Frontal cortex (tissue), 4 donors: ENCODE measurements at places on chromosomes 13 and 19.

GRCh38 chr13:93079294-93079693 lies 147.3 kb upstream of the GPC6 start:
- no peak for DNase-seq

GRCh38 chr13:26184791-26185250 lies 37.3 kb downstream of the RNF6 start:
- DNase-seq, result peak; percentile 54

DNA sequence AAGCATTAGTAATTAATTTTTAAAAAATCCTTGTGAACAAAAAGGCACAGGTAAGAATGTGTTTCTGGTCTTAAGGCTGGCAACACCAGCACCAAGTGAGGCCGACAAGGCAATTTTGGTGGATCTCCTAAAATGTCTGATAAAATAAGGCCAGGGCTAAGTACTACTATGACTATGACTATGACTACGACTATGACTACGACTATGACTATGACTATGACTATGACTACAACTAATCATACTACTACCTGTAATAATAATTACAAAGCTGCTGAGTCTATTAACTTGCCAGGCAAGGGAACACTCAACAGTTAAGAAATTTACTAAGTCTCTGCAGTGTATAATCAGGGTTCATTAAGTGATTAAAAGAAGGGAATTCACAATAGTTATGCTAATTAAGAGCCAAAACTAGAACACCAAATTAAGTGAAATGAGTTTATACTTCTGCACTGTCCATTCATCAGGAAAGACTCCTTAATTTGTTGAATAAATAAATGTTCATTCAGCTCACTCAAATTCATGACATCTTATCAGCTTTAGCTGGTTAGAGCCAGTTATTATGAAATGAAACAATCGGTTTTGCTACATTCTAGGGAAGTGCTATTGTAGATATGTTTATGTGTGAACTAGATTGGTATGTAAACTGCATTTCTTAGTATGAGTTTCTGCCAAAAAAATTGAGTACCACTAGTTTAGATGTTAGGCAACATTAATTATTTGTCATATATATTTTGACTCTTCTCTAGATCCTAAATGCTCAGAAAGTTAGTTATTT lies 1626.2 kb upstream of the PCDH20 start:
- DNase-seq, result no peak

DNA sequence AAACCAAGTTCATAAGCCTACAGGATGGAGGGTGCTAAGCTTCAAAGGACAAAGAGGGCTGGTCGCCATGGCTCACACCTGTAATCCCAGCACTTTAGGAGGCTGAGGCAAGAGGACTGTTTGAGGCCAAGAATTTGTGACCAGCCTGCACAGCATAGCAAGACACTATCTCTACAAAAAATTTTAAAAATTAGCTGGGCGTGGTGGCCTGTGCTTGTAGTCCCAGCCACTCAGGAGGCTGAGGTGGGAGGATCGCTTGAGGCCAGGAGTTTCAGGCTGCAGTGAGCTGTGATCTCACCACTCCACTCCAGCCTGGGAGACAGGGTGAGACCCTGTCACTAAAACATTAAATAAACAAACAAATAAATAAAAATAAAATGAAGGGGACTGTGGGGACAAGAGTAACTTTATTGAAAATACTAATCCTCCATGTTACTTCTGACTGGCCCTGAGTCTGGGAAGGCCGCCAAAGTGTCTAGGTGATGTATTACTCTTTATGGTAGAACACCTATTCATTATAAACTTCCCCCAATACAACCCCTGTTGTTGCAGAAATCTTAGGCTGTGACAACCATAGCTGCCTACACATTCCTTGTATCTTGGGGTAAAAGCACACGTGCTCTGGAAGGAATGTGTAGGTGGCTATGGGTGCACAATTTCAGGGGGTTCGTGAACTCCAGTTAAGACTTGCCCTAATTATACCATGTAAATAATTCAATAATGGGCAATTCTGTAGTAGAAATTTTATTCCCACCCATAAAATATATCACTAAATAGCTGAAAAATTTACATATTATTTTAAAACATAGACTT lies 14.6 kb upstream of the URAD start:
- DNase-seq, result no peak

DNA sequence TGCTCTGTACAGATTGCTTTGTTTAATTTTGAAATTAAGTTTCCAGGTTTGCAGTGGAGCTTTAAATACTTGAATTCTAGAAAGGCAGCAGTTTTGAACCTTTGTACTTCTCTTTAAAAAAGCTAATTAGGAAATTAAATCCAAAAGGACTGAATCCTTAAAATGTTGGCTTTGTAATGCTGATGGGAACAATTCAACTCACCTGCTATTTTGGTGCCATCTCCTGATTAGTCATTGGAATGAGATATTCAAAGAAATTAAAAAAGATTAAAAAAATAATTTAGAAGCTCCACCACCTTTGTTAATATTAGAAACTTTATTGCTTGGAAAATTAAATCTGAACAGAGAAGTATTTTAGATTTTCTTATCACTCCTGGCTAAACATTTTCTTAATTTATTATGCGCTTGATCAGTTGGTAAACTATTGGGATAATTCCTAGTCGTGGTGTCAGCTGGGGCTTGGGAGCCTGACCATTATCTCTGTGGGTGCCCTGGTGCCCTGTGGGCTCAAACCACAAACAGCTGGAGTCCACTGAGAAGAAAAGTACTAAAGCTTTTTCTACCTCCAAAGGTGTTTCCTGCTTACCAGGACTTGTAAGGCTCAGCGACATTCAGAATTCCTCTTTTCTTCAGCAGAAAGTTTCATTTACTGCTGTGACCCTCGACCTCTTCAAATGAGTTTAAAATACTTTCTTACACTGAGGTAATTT lies 540.4 kb downstream of the DIAPH3 start:
- no peak for DNase-seq

DNA sequence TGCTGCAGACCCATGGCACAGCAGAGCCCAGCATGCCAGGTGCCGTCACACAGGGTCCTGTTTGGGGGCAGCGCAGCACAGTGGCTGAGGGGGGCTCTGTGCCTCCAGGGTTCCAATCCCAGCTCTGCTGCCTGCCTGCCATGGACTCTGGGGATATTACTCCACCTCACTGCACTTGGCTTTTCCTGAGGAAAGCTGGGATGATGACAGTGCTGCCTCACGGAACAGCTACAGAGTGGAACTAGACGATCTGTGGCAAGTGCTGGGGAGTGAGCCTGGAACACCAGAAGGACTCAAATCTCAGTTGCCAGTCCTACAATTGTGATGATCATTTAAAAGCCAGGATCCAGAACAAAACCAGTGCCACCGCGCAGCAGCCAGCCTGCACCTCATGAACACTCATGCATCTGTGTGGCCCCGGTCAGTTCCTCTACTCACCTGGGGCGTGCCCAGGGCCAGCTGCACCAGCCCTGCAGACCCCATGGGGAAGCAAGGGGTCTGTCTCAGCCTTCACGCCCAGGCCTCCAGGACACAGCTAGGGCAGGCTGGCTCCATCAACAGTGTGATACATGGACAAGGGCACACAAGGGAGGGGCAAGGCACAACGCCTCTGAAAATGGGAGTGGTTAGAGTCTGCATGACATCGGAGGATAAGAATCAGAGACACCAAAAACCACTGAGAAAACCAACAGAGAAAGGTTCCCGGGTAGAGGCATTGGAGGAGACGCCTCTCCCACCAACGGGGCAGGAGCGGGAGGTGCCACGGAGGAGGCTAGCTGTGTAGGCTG lies 55.2 kb downstream of the ATP7B start:
- no peak for DNase-seq

GRCh38 chr19:4464815-4465581 lies 7.1 kb upstream of the HDGFL2 start:
- DNase-seq, result no peak

DNA sequence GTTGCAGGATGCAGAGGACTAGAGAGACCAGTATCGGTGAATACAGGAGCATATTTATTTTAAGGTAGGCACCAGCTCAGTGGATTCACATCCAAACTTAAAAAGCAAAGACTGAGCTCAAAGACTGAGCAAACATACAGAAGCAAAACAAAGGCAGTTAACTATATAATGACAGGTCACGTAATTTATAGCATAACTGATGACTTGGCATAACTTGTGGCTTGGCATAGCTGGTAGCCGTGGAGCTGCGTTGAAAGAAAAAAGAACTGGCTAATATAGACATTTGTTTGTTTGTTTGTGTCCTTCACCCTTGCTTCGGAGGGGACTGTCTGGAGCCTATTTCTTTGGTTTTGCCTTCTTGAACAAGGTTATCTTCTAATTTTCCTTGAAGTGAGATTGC lies 33.7 kb downstream of the ZNF493 start:
- DNase-seq, result no peak

- DNase-seq, result no peak
These were observed 99.2 kb upstream of the KLF5 start for GRCh38 chr13:72959643-72960042.

GRCh38 chr19:2207991-2208860 lies 27.9 kb downstream of the PLEKHJ1 start:
- no peak for DNase-seq

DNA sequence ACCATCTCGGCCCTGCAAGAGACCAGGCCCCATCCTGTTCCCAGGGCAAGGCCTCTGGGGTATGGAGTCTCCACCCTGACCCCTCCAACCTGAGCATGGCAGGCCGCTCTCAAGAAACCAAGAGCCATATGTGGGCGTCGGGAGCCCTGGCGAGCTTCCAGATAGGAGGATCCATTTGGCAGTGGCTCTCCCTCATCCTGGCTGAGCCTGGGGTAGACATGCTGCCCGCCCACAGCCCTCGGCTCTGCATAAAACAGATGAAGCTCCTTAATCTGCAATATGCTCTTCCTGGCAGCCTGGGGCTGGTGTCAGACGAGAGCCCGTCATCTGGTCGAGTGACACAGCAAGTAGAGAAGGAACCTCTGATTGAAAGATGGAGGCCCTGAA lies 6.1 kb downstream of the ATP13A1 start:
- no peak for DNase-seq

GRCh38 chr19:47428177-47428894 lies 9.0 kb upstream of the MEIS3 start:
- peak; percentile 85 for DNase-seq

GRCh38 chr19:28296506-28296905 lies 916.4 kb downstream of the UQCRFS1 start:
- DNase-seq, result no peak

DNA sequence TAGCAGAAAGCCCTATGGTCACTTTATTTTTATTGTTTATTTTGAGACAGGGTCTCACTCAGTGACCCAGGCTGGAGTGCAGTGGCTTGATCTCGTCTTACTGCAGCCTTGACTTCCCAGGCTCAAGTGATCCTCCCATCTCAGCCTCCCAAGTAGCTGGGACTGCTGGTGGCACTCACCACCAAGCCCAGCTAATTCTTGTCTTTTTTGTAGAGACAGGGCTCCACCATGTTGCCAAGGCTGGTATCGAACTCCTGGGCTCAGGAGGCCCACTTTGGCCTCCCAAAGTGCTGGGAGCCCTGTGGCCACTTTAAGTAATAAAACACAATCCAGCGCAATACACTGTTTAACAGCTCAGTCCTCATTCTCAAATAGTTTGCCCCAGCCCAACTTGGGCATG lies 69.3 kb downstream of the NUFIP1 start:
- DNase-seq, result no peak

- no peak for DNase-seq
These were observed 210.0 kb downstream of the IRS2 start for GRCh38 chr13:109576331-109576813.

DNA sequence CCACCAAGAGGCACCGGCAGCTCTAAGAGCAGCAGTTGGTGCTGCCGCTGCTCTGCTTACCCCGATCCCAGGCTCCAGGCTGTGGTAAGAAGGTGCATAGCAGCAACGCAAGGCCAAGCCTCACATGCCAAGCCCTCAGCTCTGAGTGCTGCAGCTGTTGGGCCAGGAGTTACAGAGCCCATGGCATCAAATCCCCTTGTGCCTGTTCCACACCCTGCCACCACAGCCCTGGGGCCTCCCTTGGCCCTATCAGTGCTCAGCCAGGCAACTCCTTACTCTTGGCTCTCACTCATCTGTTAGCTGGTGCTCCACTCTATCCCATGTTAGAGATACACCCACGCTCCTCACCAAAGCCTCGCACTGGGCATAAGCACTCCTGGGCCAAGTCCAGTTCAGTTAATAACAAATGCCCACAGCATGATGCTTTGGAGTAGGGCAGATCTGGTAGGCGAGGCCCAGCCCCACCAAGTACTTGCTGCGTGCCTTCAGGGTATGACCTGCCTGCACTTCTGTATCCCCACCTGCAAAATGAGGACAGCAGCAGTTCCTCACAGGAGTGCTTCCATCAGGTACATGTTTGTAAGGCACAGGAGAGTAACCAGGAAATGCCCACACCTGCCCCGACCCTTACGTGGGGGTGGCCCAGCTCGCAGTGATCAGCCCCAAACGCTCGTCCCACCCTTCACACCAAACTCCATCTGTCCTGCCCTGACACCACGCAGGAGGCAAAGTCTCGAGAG lies 16.2 kb downstream of the AKAP8L start:
- DNase-seq, result no peak

DNA sequence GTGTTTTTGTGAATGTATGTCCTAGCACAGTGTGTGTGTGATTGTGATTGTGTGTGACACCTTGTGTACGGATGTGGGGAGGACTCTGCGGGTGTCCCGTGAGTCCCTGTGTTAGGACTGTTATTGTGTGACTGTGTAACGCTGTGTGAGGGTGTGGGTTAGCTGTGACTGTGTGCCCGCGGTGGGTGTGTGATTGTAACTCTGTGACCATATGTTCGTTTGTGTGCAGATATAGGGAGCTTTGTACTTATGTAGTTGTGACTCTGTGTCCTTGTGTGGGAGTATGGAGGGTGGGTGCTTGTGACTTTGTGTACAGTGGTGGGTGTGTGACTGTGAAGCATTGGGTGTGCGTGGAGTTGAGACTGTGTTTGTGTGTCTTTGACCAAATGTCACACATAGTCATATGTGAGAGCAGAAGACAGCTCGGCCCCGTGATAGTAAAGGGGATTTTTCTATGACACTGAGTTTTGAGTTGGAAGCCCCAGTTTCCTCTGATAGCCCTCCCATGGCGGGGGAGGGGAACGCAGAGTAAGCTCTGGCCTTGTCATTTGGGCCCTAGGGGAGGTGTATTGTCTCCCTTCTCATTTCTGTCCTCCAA lies 949 bp upstream of the ZNF260 start:
- peak; percentile 22 for DNase-seq

DNA sequence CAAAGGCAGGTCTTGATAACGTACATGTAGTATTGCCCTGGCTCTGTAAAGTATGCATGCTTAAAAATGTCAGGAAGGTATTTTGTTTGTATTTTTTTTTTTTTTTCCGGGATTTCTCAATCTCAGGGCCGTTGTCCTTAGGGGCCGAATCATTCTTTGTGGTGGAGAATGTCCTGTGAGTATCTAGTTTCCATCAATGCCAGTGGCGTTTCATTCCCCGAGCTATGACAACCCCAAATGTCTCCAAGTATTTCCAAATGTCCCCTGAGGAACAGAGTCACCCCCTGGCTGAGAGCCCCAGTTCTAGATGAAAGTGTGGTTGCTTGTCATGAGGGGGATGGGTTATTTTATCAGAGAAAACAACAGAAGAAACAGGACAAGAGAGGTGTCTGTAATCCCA lies 68.7 kb downstream of the ACSBG2 start:
- no peak for DNase-seq

DNA sequence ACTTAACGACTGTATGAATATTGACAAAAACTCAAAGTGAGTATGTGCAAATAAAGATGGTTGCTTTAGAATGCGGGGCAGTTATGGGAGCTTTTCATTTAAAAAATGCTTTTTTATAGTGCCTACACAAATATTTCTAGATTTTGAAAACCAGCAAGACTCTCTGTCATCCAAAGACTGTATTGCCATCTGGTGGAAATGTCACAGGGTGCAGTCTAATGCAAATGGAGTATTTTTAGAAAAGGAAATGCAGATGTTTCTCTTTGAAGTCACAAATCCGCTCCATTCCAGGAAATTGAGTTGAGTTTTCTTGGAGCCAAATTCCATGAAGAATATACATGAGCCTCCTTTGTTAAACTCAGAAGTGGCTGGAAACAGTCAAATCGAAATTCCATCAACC lies 2.3 kb upstream of the C1QTNF9B start:
- no peak for DNase-seq
